AG09309 (cell line): ENCODE measurements at places on chromosomes 4 and X.

DNA sequence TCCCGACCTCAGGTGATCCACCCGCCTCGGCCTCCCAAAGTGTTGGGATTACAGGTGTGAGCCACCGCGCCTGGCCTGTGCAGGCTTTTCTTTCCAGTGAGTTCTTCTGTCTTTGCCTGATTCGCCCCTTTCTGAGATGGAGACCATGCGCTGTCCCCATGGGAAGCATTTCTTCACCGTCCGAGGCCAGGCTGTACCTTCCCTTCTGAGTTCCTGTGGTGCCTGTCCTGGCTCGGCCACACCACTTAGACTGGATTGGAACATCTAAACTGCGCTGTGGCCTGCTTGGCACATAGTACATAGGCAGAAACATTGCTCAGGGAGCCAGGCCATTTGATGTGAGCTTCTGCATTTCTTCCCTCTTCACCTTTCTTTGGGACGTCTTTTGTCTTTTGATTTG, 23.7 kb downstream of the FAM193A start:
- DNase-seq, result no peak

DNA sequence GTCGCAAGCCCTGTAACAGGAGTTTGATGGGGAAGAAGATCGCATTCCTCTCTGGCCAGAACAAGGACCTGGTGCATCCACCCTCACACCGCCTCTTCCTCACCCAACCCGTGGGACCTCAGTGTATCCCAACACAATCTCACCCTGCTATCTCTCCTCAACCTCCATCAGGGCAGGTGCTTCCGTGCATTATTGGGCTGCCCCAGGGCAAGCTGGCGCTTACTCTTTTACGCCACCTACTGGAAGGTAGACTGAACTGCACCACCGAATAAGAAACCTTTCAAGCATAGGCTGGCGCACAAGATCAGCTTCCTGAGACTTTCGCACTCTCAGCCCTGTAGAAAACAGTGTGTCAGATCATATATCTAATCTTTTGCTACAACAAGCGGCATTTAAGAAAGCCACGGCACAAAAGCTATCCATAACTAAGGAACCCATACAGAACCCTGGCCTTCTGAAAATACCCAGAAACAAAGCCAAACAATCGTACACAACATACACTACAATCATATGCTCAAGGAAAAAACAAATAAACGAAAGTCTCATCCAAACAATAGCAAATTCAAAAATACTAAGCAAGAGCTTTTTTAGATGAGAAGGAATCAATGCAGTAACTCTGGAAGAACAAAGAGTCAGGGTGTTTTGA, 209.3 kb downstream of the UGT8 start:
- no peak for DNase-seq

GRCh38 chrX:45758738-45759397, 558.2 kb upstream of the DIPK2B start:
- DNase-seq, result no peak

GRCh38 chrX:13380211-13380610, 60.4 kb upstream of the ATXN3L start:
- DNase-seq, result no peak

DNA sequence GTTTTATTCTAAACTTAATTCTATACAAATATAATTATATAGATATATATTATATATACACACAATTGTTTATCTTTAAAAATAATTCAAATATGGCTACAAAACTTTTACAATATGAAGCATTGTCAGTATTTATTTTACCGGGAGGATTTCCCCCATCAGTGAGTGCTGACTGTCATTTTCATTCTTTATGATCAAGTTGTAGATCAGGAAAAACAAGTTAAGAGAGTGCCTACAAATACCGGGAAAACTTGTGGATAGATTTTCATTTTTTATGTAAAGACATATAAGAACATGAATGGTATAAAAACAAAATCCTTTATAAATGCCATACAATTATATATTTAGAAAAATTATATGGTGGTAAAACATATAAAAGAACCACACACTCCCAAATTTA, 37.8 kb downstream of the CLCN3 start:
- DNase-seq, result no peak

- DNase-seq, result no peak
Observed at GRCh38 chr4:173682609-173683008, 152.6 kb upstream of the HAND2 start.

DNA sequence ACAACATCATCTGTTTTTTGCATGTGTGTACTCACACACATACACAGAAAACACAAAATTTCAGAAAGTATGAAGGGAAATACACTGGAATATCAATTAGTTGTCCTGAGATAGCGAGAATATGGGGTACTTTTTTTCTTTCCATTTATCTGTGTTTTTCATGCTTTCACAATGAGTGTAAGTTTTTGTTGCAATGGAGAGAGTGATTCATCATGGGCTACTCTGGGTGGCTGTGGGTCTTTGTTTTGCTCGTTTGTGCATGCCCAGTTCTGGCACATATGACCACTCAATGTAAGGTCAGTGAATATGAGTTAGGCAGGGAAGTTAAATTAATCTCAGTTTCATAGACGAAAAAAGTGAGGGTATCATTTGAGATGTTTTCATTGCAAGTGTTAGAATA, 26.9 kb downstream of the XK start:
- no peak for DNase-seq

GRCh38 chr4:124304941-124305340, 407.6 kb downstream of the ANKRD50 start:
- DNase-seq, result no peak

DNA sequence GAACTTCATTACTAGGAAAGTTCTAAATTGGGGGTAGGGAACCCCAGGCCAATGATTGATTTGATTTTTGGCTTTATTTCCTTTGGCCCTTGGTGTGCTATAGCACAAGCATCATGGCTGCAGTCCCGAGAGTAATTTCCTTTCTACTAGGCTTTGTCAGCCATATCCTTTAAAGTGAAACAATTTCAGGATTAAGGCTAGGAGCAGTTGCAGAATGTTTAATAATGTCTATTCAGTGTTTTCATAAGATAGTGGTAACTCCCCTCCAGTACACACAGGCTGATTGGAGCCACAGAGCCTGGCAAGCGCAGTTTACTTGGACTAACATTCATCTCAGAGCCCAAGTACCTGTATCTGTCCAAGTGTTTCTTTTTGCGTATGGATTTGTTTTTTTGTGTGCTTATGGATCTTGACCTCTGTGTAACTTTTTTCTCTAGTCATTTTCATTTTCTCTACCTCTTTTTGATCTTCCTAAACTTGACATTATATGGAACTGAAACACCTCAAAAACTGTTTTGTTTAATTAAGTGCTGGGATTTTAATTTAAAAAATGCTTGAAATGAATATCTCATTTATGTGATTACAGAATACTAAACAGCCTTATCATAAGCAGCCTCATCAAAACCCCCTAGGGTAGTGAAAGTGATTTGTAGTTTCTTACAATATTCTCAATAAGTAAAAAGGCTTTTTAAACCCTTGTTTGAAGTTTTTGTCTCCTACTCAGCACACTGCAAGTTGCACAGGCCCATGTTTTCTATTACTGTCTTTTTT, 7.5 kb downstream of the STIM2 start:
- no peak for DNase-seq

DNA sequence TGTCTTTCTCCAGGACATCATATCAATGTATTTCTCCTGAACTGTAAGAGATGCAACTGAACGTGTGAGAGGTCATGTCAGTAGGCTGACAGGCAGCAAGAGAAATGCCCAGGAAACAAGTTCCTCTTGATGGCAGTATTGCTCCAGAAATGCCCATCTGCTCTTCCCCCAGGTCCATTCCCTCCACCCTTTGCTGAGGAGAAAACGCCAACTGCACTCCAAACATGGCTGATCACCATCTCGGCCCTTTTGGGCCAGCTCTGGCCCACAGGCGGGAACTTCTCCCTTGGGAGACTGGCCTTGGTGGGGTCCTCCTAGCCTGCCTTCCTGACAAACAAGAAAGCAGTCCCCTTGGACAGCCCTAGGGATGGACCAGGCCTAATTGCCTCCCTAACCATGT, 276.5 kb upstream of the AGTR2 start:
- DNase-seq, result peak; percentile 13

DNA sequence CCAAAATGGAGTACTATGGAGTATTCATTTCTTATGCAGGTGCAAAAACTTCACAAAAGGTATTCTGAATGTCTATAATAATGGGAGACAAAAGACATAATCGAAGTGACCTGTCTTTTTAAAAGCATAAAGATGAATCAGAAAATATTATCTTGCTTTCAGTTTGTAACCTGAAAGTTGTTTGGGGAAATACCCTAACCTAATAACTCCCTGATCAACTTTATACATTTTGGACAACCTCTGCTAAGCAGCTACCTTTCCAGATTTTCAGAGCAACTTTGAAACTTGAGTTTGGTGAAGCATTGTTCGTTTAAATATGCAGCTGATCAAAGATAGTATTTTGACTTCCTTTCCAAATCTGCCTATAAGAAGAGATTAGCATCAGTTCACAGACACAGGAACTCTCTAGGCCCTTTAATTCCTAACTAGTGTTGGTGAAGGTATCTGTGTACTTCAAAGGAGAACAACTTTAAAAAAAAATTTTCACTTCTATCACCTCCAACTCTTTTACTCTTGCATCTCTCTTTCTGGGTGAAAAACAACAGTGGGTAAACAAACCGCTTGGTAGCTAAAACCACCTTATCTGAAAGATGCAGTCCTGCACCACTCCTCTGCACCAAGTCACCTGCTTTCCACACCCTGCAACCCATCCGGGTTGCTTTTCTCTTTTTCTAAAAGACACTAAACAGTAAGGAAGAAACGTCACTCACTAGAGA, 26.5 kb downstream of the CD40LG start:
- no peak for DNase-seq

DNA sequence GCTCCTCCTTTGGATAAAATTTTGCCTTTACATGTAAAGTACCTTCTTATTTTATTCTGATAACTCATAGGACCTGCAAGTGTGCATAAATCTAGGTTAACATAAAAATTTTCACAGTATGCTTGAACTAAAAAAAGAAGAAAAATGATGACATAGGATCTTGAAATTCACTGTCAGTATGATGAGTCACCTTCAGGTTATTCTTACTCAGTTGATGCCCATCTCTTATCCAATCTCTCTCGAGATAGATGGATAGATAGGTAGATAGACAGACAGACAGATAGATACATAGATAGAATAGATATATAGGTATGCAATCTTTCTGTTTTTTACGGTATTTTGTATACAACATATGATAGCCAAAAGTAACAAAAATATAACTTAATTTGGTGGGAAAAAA, 485.5 kb downstream of the NAF1 start:
- DNase-seq, result no peak

DNA sequence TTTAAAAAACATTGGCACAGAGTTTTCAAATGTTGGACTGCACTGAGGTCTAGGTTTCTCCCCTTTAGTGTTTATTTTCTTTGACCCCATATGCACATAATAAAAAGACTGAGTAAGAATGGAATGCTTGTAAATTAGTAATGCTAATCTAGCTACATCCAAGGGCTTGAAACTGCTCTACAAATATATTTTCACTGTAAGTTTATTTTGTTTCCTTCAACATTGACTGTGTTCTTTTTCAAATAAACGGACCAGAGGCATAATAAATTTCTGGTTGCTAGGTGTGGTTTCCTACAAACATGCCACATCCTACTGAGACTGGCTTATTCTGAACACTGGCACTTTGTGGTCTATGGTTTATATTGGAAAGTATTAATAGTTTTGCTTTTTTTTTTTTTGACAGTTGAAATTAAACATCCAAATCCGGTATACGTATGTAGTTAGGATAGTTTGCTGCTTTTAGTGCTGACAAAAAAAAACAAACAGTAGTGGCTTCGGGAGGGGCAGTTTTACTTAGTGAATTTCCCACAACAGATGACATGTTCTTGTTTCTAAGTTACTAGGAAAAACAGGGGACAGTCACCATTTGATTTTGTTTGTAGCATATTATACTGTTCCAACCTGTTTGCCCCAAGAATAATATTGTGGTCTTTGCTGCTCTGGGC, 13.2 kb downstream of the CA5B start:
- peak; percentile 82 for DNase-seq

GRCh38 chrX:46837558-46838485, 979 bp downstream of the RP2 start:
- no peak for DNase-seq

GRCh38 chr4:61202638-61203435, 2.7 kb downstream of the ADGRL3 start:
- DNase-seq, result no peak

DNA sequence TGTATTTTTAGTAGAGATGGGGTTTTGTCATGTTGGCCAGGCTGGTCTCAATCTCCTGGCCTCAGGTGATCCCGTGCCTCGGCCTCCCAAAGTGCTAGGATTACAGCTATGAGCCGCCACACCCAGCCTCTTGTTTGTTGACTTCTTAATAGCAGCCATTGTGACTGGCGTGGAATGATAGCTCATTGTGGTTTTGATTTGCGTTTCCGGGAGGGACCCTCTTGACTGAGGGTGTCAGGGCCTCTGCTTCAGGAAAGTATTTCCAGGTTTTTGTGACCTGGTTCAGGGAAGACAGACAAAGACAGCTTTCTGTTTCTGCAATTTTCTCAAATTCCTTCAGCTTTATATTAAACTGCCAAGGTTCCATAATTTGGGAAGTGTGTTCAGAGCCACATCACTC, 15.1 kb downstream of the CSF2RA start:
- DNase-seq, result no peak

DNA sequence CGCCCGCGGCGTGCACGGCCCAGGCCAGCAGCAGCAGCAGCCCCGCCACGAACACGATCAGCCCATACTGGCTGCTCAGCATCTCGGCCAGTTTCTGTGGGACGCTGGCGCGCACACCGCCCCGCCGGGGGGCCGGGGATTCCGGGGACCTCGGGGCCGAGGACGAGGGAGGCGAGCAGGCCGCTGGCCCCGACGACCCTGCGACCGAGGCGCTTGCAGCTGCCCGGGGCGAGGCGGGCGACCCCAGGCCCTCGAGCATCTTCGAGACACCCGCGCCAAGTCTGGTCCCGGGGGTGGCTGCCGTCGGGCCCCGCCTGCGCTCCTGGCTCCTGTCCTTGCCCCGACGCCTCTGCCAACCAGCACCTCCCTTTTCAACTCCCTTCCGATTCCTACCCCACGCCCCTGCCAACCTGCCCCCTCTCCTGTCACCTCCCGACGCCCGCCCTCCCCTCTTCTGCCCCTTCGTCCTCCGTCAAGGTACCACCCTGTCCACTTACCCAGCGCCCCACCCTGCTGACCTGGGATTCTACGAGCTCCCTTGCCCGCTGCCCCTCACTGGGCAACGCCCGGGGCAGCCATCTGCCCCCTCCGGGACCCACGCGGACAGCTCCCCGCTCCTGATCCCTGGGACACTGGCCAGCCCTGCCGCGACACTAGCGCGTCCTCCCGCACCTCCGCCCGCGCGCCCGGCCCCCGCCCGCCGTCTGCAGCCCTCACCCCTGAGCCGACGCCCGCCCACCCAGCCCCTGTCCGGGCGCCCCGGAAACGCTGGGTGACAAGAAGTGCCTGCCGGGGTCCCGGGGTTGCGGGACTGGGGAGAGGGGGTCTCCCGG, at the start of gene OTOP1:
Gene OTOP1, minus strand, starts transcription at position 324 of the 833 bp plus-strand sequence. Its CDS starts 65 bp downstream, at position 259.
- DNase-seq, result no peak
